ENCODE measurements at places on chromosomes 11 and 22.

DNA sequence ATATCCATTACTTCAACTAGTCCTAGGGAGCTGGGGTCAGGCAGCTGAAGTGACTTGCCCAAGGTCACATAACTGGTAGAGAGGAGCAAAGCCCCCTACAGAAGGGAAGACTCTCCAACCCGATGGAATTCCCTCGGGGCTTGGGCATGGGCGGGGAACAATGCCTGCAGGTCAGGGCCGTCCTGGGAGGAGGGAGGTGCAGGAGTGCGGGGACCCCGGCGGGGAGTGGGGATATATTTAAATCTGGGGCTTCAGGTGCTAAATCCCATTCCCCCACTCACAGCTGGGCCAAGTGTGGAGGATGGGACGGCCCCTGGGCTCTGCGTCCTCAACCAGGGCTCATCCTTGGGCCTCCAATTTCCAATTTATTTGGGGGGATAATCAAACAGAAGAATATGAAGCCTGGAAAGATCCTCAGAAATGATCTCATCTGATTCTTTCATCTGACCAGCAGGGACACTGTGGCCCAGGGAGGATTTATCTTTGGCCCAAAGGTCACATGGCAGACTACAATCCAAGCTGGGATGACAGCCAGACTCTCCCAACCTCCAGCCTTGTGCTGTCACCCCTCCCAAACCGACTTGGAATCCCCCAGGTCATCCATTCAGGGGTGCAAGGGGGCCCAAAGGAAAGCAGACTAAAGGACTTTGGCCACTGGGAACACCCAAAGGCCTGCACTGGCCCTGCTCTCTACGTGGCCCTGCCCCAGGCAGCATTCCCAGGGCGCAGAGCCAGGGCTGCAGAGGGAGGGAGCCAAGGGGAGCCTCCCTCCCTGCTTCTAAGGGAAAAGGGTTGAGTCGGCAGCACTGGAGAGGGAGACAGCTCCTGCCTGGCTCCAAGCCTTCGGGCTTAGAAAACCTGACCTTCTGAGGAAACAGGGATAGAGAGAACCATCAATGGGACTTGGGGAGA, 8.7 kb upstream of the C1QTNF6 start:
- no peak for DNase-seq

DNA sequence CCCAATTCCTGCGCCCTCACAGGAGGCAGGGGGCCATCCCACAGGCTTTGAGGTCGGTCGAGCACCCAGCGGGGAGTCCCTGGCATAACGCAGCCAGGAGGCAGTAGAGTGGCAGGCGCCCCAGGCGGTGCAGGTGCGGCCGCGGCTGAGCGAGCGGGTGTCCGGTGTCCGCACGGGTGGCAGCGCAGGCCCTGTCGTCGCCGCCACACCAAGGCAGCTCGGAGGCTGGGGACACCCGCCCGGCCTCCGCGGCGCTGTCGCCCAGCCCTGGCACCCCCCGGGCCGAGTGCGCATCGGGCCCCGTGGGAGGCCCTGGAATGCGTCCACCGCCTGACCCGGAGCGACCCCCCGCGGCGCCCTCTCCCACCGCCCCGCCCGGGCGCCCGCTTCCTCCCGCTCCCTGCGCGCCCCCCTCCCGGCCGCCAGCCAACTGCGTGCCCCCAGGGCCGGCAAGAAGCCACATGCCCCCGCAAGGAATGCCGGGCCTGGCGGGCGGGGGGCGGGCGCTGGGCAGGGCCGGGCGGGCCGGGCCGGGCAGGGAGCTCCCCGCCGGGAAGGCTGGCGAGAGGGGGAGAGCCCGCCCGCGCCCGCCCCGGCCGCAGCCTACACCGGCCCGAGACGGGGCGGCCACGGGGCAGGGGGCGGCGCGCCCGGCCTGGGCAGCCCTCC, 33.9 kb downstream of the PRDM11 start:
- DNase-seq, result no peak

GRCh38 chr11:34565417-34566207, 52.0 kb upstream of the ELF5 start:
- DNase-seq, result no peak

GRCh38 chr11:86064220-86064803, 4.6 kb downstream of the PICALM start:
- no peak for DNase-seq

DNA sequence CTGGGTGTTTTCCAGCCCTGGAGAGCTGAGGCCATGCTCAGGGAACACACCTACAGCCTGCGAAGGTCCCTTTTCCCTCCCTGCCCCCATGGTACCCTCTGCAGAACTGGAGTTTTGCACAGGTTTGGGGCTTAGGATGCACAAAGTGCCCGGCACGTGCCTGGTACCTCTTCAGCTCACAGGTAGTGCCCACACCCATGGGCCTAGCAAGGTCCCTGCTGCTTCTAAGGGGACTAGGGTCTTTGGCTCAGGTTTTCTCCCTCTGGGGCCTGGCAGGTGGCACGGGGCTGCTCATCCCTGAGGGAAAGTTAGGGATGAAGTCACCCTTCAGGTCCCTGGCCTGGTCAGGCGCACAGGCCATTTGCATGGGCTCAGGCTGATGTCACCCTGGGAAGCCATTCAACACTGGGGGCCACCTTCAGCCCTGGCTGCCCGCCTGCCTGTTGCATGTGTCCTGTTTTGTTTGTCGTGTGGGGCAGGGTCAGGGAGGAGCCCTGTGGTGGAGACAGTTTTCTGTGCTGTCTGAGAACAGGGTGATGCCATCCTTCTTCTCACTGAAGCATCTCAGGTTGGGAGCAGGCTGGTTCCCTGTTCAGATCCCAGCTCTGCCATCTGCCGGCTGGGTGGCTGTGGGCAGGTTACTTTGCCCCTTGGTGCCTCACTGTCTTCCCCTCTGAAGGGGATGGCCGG, 68.3 kb upstream of the CRYBB3 start:
- no peak for DNase-seq

GRCh38 chr11:129709801-129710398, 105.7 kb upstream of the TMEM45B start:
- DNase-seq, result no peak

- no peak for DNase-seq
These were observed 99.9 kb downstream of the MED15 start for GRCh38 chr22:20607157-20607907.

DNA sequence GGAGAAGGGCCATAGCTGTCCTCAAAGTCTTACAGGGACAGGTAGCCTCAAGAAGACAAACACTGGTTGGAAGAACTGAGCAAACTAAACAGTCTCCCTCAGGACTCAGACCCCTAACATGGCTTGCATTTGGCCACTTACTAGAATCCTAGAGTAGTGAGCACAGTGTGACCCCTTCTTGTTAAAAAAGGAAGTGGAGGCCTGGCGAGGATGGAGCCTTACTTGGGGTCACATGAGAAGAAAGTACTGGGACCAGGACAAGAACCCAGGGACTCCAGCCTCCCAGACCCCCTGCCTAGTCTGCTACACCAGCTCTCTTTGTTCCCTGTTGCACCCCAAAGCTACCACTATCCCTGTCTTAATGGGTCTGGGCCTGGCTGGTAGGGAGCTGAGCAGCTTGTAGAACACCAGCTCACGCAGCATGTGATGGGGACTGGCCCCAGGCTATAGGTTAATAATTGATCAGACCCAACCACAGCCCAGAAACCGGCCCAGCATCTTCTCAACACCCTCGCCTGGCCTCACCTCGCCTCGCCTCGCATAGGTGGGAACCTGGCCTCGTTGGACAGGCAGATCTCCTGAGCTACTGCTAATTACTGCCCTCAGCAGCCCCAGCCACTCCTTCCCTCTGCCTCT, 17.6 kb downstream of the DGAT2 start:
- DNase-seq, result peak; percentile 75

GRCh38 chr11:96061069-96061468, 137.2 kb upstream of the MTMR2 start:
- no peak for DNase-seq

DNA sequence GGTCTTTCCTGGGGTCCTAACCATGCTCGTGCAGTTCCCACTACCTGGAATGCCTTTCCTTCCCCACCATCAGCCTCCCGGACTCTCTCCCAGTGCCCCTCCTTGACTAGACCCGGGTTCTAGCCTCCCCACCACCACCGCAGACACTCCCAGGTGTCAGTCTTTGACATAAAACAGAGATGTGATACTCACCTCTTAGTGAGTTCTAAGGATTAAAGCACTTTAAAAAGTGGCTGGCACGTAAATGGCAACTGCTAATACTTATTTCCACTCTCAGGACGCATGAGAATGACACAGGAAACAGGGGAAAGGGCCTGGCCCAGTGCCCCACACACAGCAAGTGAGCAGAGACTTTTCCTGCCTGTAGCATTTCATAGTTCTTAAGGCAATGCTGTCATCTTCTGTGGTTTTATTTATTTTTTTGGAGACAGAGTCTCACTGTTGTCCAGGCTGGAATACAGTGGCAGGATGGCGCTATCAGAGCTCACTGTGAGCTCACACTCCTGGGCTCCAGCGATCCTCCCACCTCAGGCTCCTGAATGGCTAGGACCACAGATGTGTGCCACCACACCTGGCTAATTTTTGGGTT, 1.9 kb upstream of the SLC25A45 start:
- DNase-seq, result no peak

- DNase-seq, result no peak
These were observed 642 bp upstream of the CASTOR1 start for GRCh38 chr22:30289980-30290313.

DNA sequence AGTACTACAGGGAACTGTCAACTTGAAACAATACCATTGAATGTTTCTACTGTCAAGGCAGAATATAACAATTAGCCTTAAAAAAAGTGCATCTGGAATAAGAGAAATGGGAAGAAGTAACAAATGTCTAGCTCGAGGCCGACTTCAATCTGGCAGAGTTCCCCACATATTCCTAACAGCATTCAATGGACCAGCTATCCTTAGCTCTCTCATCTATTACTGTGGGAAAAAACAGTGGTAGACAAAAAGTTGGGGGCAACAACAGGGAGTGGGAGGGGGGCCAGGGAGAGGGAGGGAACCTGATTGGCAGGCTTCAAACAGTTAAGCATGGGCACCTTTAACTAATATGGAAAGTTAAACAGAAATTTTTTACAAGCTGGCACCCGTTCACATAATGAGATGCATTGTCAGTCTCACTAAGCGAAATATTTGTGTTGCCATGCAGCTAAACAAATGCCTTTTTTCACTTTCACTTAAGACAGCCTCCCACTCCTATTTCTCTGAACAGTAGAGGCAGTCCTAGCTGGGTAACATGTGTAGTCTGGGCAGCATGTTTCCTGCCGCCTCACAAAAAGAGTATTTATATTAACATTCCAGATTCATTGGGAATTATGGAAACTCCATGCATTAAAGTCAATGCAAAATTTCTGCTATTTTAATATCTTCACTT, 62.2 kb upstream of the SOX6 start:
- DNase-seq, result no peak

- no peak for DNase-seq
These were observed 117.2 kb upstream of the IGLL5 start for GRCh38 chr22:22770280-22770871.

DNA sequence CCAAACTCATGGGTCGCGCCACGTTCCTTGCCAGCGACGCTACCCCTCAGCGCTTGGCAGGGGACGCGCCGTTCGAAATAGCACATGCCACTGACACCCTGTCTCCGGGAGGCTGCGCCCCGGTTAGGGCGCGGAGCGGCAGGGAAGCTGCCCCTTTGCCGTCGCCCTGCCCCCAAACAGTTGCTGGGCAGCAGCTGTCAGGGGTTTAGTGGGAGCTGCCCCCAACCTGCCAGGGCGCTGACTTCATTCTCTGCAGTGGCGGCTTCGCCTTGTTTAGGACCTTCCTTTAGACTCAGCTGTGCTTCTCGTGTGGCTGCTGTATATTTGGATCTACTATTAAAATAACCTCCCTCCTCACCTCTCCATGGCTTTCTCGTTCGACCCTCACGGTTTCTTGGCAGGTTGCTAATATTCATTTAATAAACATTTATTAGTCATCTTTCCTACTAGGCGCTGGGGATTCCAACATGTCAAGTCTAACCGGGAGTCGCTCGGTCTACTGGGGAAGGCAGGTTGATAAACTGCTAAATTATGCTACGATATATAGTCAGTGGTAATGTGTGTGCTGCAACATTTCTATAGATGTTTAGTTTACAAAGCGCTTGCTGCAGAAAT, 782 bp downstream of the TMEM109 start:
- DNase-seq, result no peak

DNA sequence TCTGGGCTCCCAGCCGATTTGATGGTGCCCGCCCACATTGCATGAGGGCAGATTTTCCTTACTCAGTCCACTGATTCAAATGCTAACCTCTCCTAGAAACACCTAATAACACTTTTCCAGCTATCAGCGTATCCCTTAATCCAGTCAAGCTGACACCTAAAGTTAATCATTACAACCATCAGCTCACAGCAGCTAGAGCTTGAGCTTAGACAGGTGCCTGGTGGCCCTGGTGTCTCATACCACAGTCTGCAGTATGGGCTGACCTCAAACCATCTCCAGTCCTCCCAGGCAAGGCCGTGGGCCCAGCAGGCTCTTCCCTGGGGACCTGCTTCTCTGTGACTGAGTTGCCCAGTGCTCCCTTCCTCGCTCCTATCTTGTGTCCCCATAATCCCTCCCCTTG, 174.4 kb upstream of the NECTIN1 start:
- DNase-seq, result no peak
